Vagina (tissue), 2 donors: ENCODE measurements at places on chromosomes 4 and X.

- no peak for DNase-seq
Measured at GRCh38 chr4:124590480-124590879, 122.1 kb downstream of the ANKRD50 start.

GRCh38 chr4:82567444-82567843 is 5.7 kb upstream of the TMEM150C start:
- no peak for DNase-seq

- DNase-seq: peak; percentile 95
Measured at GRCh38 chrX:72126539-72127140, 5.1 kb downstream of the RTL5 start.

DNA sequence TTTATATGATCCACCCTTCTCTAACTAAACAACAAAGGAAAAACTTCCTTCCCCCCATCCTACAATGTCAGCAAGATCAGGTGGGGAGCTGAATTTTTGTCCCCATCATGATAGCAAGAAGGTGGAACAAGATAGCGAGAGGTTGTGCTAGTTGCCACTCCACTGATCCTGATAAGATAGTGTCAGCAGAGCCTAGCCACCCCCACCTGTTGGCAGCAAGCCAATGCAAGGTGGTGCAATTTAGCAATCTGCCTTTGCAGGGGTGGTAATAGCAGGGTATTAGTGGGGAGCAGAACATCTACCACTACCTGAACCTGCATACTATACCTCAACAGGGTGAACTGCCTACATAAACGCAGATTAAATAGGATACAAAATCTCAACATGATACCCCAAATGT is 80.2 kb upstream of the MAMLD1 start:
- DNase-seq: peak; percentile 18

DNA sequence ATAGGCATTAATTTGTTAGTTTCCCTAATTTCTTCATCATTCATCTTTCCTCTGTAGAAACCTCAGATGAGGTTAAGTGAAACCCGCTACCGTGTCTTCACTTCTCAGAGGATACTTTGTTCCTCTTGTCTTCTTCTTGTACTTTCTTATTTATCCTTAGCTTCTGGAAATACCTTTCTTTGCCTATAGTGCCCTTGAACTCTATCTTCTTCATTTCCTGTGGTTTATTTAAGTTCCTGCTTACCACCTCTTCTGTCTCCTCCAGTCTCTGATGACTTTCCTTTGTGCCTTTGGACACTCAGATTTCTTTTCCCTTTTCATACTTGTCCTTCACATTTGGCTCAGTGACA is 159.6 kb upstream of the LEF1 start:
- DNase-seq: no peak

- no peak for DNase-seq
Measured at GRCh38 chr4:73869130-73870055, at the start of gene CXCL1. TSS of gene CXCL1 (plus strand) at chr4:73869393. CDS start at chr4:73869471, 78 bp downstream.

DNA sequence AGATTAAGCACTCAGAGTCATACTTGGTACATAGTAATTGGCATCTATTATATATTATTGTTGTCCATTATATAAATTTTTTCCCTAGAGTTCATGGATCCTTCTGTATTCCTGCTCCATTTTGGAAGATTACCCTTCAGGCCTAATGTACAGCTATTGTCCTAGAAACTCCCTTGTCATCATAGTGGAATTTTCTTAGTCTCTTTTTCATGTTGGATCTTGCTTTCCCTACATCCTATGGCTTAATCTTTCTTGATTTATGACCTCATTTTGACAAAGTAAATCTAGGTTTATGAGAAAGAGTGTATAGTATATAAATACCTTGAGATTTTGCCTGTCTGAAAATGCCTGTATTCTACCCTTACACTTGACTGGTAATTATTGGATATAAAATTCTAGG is 22.1 kb downstream of the ARMCX4 start:
- DNase-seq: no peak

GRCh38 chr4:105560421-105560848 is 8.0 kb downstream of the ARHGEF38 start:
- DNase-seq: no peak

GRCh38 chrX:72366178-72366577 is 60.5 kb upstream of the CITED1 start:
- no peak for DNase-seq

- DNase-seq: no peak
Measured at GRCh38 chr4:168317621-168318020, 931 bp downstream of the DDX60 start.

GRCh38 chr4:111631215-111631999 is 513.8 kb upstream of the FAM241A start:
- DNase-seq: no peak

DNA sequence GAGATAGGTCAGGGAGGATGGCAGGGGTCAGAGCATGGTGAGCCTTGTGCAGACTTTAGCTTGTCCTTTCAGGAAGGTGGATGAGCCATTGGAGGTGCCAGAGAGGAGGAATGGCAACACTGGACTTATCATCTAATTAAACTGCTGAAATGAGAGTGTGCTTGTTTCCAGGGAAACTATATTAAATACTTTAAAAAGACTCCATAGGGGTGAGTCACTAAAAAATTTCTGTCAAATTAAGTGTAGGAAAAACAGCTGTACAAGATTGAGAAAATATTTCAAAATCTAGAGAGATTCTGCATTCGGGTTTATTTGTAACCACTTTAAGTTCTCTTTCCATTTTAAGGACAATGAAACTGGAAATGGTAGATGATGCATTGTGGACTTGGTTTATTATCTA is 11.4 kb downstream of the FRAS1 start:
- DNase-seq: no peak

- no peak for DNase-seq
Measured at GRCh38 chr4:152459326-152459725, 76.6 kb downstream of the FBXW7 start.

- no peak for DNase-seq
Measured at GRCh38 chrX:45830343-45830742, 629.7 kb upstream of the DIPK2B start.

DNA sequence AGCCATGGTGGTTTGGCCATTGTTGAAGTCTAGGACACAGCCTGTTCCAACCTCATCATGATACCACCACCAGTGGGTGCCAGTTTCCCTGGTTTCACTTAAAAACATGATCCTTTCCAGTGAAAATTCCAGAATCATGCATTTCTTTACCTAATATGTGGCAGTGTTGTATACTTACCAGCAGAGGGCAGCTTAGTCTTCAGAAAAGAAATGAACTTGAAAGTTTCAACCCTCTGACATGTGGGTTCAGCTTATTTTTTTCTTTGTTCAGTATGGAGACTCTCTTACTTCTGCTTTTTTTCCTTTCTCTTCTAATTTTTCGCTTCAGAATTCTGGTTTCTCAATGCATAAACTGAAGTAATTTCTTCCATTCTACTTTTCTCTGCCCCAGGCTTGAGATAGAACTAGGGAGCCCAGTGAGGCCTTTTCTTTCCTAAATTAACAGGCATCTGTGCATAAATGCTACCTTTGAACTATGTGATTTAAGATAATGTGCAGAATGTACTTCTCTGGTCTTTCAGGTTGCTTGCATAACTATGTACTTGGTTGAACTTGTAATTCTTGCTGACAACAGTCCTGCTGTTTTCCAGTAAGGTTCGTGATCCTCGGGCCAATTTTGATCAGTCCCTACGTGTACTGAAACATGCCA is 10.7 kb downstream of the LIAS start:
- DNase-seq: no peak

- DNase-seq: no peak
Measured at GRCh38 chr4:129550281-129550785, 454.4 kb downstream of the C4orf33 start.

GRCh38 chrX:50815120-50815519 is 1.1 kb upstream of the SHROOM4 start:
- DNase-seq: no peak

DNA sequence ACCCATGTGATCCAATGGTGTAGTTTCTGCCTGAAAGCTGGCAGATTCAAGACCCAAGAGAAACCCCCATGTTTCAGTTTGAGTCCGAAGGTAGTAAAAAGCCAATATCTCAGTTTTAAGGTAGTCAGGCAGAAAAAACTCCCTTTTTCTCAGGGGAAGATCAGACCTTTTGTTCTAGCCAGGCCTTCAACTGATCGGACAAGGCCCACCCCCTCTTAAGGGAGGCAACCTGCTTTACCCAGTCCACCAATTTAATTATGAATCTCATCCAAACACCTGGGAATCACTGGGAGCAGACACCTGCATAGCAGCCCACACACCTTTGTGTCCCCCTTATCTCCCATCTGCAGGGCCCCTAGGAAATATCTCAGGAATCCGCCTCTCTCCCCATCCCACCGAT is 322.0 kb downstream of the STK32B start:
- DNase-seq: peak; percentile 81

DNA sequence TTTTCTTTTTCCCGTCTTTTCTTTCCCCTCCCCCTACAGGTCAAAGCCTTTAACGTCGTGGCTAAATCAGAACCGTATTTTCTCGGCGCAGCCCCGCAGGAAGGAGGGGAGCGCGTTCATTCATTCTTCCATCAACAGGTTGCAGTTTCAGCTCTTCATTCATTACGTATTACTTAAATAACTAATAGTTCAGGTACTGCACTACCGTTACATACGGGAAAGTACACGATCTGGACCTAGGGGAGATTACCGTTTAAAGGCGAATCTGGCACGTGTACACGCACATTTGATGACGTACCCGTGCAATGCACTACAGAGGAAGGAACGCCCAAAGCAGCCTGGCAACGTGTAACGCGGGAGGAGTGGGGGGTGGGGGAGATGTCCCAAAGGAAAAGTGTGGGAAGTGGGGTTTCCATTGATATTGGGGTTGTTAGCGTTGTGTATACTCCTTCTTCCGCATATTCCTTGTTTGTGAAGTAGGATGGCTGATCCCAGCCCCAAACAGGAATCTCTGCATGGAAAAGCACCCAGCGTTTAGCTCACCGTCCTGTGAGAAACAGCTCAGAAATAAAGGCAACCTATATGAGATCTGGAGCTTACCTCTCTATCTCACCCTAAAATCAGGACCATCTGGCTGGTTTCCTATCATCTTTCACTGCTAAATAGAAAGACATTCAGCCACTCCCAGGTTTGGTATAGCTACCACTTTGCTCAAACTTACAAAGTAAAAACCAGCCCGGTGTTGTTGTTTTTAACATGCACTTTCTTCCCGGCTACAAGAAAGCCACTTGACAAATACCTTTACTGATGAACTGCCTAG is 585 bp upstream of the SEC24D start:
- no peak for DNase-seq

GRCh38 chrX:148159796-148160195 is 178.7 kb downstream of the FMR1NB start:
- DNase-seq: no peak

DNA sequence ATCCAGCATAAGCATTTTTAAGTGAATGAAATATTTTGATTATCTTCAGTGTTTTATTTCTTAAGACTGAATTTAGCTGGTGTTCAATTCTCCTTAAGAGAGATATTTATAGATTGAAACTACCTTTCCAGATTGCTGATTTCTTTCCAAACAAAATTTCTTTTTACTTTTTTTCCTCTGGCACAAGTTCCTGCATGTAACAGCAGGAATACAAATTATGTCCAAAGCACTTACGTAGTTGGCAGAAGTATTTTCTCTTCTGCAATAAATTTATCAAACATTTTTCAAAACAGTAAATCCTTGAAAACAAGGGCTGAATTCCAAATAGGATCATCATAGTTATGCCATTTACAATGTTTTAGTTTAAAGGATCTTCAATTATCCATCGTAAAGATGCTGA is 412.6 kb downstream of the IQCM start:
- no peak for DNase-seq

DNA sequence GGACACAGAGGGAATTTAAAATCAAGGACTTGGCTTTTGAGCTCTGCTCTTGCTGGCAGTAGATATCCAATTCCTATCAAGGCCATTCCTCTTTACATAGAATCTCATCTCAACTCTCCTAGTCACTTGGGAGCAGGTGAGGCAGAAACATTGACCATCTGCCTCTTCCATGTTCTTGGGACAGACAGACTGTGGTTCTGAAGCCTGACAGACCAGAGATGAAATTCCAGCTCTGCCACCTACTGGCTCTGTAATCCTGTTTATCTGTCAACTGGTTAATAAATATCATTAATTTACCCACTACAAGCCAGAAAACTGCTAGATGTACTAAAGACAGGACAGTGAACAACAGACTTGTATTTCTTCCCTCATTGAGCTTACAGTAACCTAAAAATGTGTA is 300.8 kb downstream of the ADGRL3 start:
- no peak for DNase-seq
